Activated T-helper 17 cell treated with anti-CD3 and anti-CD28 coated beads, Interleukin-2, amount 50 U/mL, for 72 hours (primary cell): ENCODE measurements at places on chromosomes 3 and 15. TPM values are rescaled to one million over a fixed set of nuclear protein-coding genes. Genes with fewer than 3 reads are reported as not detected.

- no peak for ATAC-seq
Observed at GRCh38 chr3:166713787-166714186, 666.3 kb downstream of the ZBBX start.

The IGDCC3 gene
- not detected for total RNA-seq

DNA sequence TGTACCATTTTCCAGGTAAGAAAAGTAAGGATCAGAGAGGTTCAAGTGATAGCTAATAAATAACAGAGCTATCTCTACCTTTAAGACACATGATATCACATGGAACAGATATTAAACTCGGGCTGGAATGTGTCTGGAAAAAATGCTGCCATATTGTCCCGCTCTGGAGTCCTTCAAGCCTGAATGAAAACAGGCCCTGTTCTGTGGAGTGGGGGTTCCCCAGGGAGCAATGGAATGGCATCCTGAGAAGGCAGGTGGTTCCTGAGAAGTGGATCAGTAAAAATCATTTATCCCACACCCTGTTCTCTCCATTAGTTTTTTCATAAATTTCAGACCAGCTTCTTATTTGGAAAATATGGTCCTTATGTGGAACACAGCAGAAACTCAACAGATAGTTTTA lies 57.3 kb upstream of the PRTG start:
- ATAC-seq, result no peak

GRCh38 chr3:53235545-53235944 lies 20.3 kb downstream of the TKT start:
- ATAC-seq, result no peak

The TNNC1 gene
- 6.5 TPM for total RNA-seq

- no peak for ATAC-seq
Observed at GRCh38 chr3:101629219-101629618, 47.7 kb downstream of the ZBTB11 start.

DNA sequence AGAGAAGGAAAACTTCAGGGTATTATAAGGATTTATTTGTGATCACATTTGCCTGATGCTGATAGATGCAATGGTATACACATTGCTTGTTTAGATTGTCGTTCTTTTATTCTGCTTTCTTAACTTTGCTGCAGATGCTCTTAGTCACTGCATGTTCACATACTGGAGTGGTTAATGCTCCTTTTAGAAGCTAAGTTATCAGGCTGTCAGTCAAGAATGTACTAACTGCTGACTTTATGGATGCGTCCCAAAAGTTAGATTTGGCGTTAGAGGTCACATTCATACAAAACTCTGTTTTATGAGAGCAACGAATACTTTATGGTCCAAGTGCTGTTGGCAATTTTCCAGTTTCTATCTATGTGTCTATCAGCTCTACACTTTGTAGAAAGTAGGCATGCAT lies 160.7 kb downstream of the BBX start:
- no peak for ATAC-seq

GRCh38 chr3:37897763-37898162 lies 36.1 kb downstream of the CTDSPL start:
- no peak for ATAC-seq

DNA sequence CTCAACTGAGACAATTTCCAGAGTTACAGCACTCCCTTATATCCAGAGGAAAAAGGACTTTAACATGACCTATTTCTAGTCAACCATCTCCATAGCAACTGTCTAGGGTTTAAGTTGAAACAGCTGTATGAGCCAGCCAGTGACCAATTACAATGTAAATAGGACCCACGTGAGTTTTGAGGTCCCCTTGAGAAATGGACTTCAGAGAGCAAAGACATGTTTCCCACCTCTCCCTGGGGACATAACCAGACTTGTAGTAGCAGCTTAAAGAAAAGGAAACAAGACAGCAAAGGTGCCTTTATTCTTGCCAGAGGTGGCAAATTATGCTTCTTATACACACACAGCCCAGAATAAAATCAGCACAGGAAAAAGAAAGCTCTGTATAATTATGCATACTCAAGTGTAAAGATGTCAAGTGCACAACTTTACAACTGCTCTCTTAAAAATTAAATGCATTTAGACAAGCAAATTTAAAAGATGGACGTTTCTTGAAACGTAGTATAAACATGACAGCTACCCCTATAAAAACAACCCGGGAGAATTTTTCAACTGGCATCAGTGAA lies 40.2 kb downstream of the SUMF1 start:
- ATAC-seq, result no peak

- no peak for ATAC-seq
Observed at GRCh38 chr15:42226648-42227047, 18.5 kb upstream of the VPS39 start.

- no peak for ATAC-seq
Observed at GRCh38 chr15:91384189-91384730, 284.2 kb downstream of the SV2B start.

GRCh38 chr3:60024400-60024799 lies 974.6 kb upstream of the CFAP20DC start:
- ATAC-seq, result no peak

- ATAC-seq, result no peak
Observed at GRCh38 chr3:25982756-25983155, 192.9 kb downstream of the OXSM start.

DNA sequence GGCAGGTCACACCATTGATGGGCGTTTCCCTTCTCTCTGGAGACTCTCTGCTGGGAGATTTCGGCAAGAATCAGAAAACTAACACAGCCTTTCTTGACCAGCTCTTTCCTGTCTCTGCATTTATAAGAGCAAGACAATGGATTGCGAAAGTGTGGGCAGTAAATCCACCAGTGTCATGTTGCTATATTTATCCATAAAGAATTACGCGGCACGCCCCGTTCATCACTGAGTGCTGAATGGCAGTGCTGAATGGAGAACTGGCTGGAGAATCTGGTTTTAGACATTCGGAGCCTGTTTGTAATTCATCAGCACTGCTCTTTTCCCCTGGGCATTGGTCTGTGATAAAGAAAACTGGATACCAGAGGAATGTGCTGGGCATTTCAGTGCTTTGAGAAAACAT lies 2.0 kb upstream of the CEMIP start:
- no peak for ATAC-seq

- ATAC-seq, result no peak
Observed at GRCh38 chr3:71927505-71928066, 142.6 kb upstream of the PROK2 start.

- ATAC-seq, result peak; percentile 86
Observed at GRCh38 chr3:157618075-157618760, 115.0 kb upstream of the VEPH1 start.

The POLR2M gene
- 68.1 TPM for total RNA-seq
